Epithelial cell of umbilical artery (primary cell): ENCODE measurements at places on chromosomes 5 and 9. TPM values are rescaled to one million over a fixed set of nuclear protein-coding genes. Genes with fewer than 3 reads are reported as not detected.

PAPPA gene
- 0.32 and 1.8 TPM in 2 replicates for total RNA-seq

MRPL50 gene
- 18.5 and 19.8 TPM in 2 replicates for total RNA-seq

FRRS1L gene
- not detected in 2 replicates for total RNA-seq

RNF20 gene
- 24.4 and 30.5 TPM in 2 replicates for total RNA-seq

WNK2 gene
- total RNA-seq, result not detected in 2 replicates

C1QTNF2 gene
- total RNA-seq, result 0.15 TPM in 1 of 2 replicates, not detected in the other

SLC2A8 gene
- total RNA-seq, result 9.4 and 13.1 TPM in 2 replicates

LRRTM2 gene
- under 0.01 and 3.0 TPM in 2 replicates for total RNA-seq

FCN2 gene
- not detected in 2 replicates for total RNA-seq

MLANA gene
- total RNA-seq, result not detected in 2 replicates

CMYA5 gene
- under 0.01 TPM in 1 of 2 replicates, not detected in the other for total RNA-seq

GLRA1 gene
- not detected in 2 replicates for total RNA-seq

IRX1 gene
- total RNA-seq, result under 0.01 TPM in 1 of 2 replicates, not detected in the other

ECM2 gene
- 0.32 TPM in 1 of 2 replicates, not detected in the other for total RNA-seq

SIT1 gene
- not detected in 2 replicates for total RNA-seq

PCDHGA9 gene
- total RNA-seq, result 0.76 and 0.97 TPM in 2 replicates

RANBP17 gene
- total RNA-seq, result 13.5 and 20.1 TPM in 2 replicates

RNF208 gene
- total RNA-seq, result 0.32 TPM in 1 of 2 replicates, not detected in the other

CSF2 gene
- not detected in 2 replicates for total RNA-seq

DOLPP1 gene
- total RNA-seq, result 8.4 and 10.1 TPM in 2 replicates

SLC25A48 gene
- not detected in 2 replicates for total RNA-seq

AK3 gene
- total RNA-seq, result 45.8 and 47.7 TPM in 2 replicates

OTULINL gene
- under 0.01 and 0.15 TPM in 2 replicates for total RNA-seq

CDX1 gene
- total RNA-seq, result not detected in 2 replicates

LCN6 gene
- total RNA-seq, result not detected in 2 replicates

PCSK5 gene
- total RNA-seq, result 11.4 and 30.5 TPM in 2 replicates

TAF1L gene
- total RNA-seq, result under 0.01 TPM in 1 of 2 replicates, not detected in the other
